Inflammatory macrophage treated with lipopolysaccharide for 1 hour (primary cell): ENCODE measurements at places on chromosomes 2 and 18.

GRCh38 chr2:54122939-54123338 lies 7.5 kb downstream of the ACYP2 start:
- no peak for DNase-seq

DNA sequence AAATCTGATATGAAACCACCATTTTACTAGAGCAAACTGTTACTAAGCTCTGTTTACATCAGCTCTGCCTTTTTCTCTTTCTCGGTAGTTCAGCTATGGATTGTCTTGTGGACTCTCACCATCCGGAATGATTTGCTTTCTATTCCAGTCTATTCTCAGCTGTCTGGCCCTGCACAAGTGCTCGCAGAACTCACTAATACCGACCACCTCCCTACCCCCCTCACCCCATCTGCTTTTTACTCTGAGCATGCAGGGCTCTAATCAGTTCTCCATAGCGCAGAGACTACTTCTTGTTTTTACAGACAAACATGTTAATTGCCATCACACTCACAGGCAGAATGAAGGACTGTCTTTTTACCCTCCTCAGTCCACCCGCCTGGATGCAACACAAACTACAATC lies 180.7 kb upstream of the POU3F3 start:
- no peak for DNase-seq

- DNase-seq, result no peak
Measured at GRCh38 chr18:2396162-2396505, 175.2 kb downstream of the METTL4 start.

DNA sequence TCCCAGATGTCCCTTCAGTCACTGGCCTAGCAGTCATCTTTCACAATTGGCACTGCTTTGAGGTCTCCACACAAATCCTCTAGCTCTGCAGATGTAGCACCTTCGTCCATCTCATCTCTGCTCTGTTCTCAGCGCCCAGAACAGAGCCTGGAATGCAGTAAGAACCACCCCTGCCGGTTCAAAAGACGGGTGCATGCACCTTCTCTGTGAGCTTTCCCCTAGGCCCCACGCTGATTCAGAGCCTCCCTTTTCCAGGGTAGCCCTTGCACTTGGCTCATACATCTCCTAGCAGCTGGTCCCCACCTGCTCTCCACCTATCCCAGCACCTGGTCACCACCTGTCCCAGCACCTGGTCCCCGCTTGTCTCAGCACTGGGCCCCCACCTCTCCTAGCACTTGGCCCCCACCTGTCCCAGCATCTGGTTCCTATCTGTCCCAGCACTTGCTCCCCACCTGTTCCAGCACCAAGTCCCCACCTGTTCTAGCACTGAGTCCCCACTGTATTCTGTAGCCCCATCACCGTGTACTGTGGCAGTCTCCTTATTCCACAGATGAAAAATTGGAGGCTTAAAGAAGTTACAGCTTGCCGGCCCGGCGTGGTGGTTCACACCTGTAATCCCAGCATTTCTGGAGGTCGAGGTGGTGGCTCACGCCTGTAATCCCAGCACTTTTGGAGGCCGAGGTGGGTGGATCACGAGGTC lies 4.7 kb upstream of the KCNF1 start:
- DNase-seq, result no peak

DNA sequence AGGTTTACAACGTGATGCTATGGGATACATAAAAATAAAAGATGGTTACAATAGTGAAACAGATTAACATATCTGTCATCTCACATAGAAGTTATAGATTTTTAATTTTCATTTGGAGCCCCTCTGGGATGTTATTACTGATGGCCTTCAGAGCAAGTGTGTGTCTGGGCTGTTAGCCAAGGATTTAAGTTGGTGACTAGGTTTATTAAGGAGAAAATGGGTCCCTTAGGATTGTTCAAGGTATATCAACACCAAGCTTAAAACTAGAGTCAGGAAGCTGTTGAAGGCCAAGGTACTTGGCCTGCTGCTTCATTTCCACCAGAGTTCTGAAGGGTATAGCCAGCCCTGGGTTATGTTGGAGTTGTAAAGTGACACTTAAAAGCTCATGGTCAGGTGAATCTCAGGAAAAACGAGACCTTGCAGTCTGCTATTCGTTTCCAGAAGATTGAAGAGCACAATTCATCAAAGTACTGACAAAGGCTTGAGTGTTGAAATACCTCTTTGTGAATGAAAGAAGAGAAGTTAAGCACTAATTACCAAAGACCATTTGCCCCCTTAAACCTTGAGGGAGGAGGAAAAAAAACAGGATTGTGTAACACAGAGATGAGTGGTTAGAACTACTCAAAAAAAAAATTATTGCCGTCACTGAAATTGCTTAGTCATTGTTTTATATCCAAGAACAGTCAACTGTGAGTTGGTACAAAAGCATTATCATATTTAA lies 48.4 kb downstream of the MAP2 start:
- DNase-seq, result peak; percentile 42

DNA sequence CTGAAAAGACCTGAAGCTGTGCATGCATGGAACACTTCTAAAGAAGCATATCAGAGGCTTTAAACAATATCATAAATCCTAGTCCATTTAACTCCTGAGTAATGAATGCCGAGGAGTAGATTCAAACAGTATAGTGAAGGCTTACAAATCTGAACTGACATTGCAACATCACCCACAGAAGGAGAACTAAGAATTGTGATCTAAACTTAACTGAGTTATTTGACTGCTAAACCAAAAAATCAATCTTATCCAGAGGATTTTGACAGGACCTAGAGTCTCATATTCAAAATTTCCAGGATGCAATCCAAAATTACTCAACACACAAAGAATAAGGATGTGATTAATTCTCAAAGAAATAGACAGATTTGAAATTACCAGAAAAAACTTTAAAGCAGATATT lies 181.0 kb downstream of the SLC39A10 start:
- DNase-seq, result peak; percentile 30

DNA sequence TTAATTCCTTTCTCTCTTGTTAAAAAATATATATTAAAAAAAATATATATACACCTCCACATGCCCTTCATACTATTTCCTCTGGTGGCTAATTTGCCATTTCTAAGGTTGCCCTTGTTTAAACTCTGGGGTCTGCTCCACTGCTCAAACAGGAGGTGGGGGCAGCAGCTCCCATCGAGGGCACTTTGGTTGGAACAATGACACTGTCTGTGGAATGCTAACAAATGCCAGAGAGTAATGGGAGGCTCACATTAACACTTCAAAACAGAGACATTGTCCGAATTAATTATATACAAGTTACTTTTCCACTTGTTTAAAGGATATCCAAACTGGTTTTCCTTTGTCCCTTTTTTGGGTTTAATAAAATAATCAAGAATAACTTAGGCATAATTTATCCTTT lies 58.8 kb upstream of the CD302 start:
- no peak for DNase-seq

GRCh38 chr2:134703426-134703825 lies 15.4 kb downstream of the TMEM163 start:
- no peak for DNase-seq

GRCh38 chr18:57772387-57772799 lies 30.7 kb downstream of the ATP8B1 start:
- no peak for DNase-seq
